ENCODE measurements at places on chromosomes 11 and 22. TPM values are rescaled to one million over a fixed set of nuclear protein-coding genes. Genes with fewer than 3 reads are reported as not detected.
A peak's percentile ranks its signal among the peaks of the same experiment; 100 is the strongest.

GRCh38 chr22:34946339-34946985 lies 119.5 kb upstream of the ISX start:
- no peak for DNase-seq
- H3K27me3 ChIP-seq: no peaks in the 10 kb centered on the region
- no peaks in the 10 kb centered on the region for H3K4me1 ChIP-seq
- H3K4me3 ChIP-seq: no peak overlapping the region
- H3K27ac ChIP-seq: no peak overlapping the region

- peak; percentile 92 for DNase-seq
- no peaks in the 10 kb centered on the region for H3K27me3 ChIP-seq
- peak overlapping the region; percentile 61 for H3K4me3 ChIP-seq
Observed at GRCh38 chr22:26642465-26643417, 14.6 kb upstream of the MIAT start.

The SMIM35 gene
- polyA plus RNA-seq: 1.00 TPM

The MIAT gene
- 3.1 TPM for polyA plus RNA-seq

The TMEM132A gene
- not detected for polyA plus RNA-seq

Data from CD4-positive, CD25-positive, alpha-beta regulatory T cell (primary cell).